Brain pericyte (primary cell): ENCODE measurements at places on chromosomes 2 and 18.

GRCh38 chr18:11520536-11520935 is 88.9 kb upstream of the SLC35G4 start:
- DNase-seq = no peak

- DNase-seq = no peak
These were observed 270.4 kb downstream of the TWIST2 start for GRCh38 chr2:239118264-239118663.

GRCh38 chr2:108139521-108139920 is 100.2 kb upstream of the SULT1C3 start:
- no peak for DNase-seq

GRCh38 chr2:217163987-217164386 is 304.1 kb upstream of the TNP1 start:
- no peak for DNase-seq
